ENCODE measurements at places on chromosomes 1 and 21.

DNA sequence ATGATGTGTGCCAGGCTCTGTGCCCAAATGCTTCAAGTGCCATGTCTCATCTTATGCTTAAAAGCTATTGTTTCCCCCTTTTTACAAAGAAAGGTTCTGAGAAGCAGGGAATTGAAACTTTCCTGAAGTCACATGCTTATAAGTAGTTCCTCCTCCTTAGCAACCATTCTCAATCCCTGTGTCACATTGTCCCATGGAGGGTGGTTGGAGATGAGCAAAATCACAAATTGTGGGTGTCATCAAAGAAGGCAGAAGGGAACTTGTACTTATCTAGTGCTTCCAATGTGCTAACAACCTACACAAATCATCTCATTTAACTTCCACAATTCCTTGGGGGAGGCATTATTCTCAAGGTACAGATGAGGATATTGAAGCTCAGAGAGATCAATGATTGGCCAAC lies 10.1 kb upstream of the ERICH3 start:
- no peak for DNase-seq

- DNase-seq = no peak
Measured at GRCh38 chr1:46547481-46548383, 3.7 kb downstream of the KNCN start.

- no peak for DNase-seq
Measured at GRCh38 chr21:31198575-31198974, 145.5 kb downstream of the TIAM1 start.

DNA sequence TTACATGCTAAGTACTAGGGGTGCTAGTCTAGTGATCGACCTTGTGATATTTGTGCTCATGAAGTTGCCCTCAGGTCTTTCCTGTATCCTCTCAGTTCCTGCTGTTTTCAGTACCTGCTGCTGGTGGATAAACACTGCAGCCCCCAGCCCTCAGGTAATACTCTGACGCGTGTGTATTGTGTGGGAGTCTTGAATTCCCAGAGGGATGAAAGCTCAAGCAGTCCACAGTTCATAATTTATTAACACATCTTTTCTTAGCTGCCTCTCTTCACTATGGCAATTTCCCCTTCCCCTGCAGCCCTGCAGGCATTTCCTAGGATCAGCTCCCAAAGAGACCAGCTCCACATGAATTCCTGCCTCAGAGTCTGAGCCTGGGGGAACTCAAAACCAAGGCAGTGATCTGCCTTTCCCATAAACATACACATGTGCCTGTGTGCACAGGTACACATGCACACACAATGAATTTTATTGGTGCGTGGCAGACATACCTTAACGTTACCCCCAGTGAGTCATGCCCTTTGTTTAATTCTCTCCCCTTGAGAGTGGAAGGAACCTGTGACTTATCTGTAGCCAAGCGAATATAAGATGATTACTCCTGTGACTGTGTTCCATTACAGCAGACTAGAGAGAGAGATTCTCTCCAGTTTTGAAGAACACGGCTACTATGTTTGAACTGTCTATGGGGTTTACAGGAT lies 14.1 kb upstream of the HMGCS2 start:
- DNase-seq = no peak

- DNase-seq = peak; percentile 70
Measured at GRCh38 chr1:165827268-165828102, at the start of gene UCK2. UCK2 (plus strand) TSS chr1:165827614; CDS start chr1:165827834, 220 bp downstream.

GRCh38 chr1:94408104-94408830 lies 9.9 kb upstream of the ABCD3 start:
- no peak for DNase-seq

DNA sequence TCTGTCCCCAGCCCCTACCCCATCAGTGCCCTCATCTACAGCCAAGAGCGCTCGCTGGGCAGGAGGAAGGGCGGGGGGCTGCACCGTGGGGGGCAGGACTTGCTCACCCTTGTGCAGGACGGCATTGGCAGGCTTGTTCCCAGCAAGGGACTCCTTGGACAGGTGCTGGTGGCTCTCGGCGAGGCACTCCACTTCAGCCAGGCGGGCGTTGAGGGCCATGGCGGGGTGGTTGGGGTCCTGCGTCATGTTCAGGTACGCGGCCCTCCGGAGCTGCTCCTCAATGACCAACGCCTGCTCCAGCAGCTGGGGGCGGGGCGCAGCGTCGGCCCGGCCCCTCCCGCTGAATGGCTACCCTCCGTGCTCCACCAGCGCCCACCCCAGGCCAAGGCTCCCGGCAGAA lies 64.0 kb downstream of the KCNAB2 start:
- DNase-seq = no peak
